GM04504 (cell line): ENCODE measurements at places on chromosomes 6 and 20.
A peak's percentile ranks its signal among the peaks of the same experiment; 100 is the strongest.

GRCh38 chr20:24835195-24835594 lies 113.9 kb upstream of the CST7 start:
- no peak for DNase-seq

DNA sequence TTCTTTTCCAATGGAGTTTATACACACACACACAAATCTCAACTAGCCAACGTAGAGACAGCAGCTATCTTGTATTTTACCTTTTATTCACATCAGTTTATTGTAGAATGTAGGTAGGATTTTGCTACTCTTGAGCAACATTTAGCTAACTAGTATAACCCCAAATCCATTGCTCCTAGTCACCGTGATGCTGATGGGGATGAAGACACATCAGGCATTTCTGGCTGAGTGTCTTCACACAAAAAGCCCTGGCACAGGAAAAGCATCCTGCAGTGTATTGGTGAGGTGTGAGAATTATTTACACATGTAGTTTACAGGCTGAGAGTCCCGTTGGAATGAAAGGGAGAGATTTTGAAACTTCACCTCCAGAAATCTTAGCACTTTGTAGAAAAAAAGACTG lies 65.9 kb upstream of the FBXL4 start:
- no peak for DNase-seq

DNA sequence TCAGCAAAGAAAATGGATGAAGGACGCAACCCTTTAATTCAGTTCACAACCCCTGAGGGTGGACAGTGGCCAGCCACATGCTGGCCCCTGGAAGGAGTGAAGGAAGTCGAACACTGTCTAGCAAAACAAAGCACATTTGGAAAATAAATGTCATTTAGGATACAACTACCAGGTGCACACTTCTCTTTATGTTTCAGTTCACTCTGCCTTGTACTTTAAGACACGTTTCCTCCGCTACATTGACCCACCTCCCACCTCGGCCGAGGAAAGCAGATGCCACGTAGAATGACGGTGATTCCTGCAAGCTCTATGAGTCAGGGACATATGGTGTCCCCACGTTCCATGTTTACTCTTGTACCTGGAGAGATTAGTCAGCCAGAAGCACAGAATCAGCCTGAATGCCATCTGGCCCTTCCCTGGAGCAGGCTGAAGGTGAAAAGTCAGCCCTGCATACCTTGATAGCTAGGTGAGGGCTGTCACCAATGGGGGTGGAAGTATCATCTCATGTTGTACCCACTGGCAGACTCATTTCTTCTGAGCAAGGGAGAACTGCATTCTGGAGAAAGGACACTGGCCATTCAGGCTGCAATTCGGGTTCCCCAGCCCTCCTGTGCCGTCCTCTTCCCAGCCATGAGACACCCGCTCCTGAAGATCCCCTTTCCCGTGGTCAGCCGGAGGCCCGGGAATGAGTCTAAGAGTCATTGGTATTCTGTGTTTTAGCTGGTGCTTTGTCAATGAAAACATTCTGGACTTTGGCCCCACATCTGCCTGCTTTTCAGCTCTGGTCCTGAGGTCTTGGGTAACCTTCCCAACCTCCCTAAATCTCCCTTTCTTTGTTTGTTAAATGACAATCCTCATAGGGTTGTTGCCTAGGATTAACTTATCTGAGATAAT lies 60.6 kb downstream of the FOXA2 start:
- DNase-seq, result no peak

DNA sequence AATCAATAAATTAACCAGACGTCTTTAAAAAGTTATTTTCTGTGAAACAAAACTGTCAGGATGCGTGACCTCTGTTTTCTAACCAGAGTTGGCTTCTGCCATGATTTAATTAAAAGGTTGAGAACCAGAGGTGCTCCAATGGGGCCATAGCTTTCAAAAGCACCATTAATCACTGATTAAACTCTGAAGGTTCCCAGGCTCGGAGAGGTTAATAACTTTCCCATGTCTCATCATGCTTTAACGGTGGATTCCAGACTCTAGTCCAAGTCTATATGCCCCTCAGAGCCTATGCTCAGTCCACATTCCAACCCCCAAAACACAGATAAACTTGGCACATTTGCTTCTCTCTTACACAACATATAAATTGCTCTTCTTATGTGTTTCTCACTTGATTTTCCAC lies 95.5 kb downstream of the SNAP91 start:
- no peak for DNase-seq

- DNase-seq, result no peak
Observed at GRCh38 chr6:15960740-15961634, 167.9 kb upstream of the MYLIP start.

DNA sequence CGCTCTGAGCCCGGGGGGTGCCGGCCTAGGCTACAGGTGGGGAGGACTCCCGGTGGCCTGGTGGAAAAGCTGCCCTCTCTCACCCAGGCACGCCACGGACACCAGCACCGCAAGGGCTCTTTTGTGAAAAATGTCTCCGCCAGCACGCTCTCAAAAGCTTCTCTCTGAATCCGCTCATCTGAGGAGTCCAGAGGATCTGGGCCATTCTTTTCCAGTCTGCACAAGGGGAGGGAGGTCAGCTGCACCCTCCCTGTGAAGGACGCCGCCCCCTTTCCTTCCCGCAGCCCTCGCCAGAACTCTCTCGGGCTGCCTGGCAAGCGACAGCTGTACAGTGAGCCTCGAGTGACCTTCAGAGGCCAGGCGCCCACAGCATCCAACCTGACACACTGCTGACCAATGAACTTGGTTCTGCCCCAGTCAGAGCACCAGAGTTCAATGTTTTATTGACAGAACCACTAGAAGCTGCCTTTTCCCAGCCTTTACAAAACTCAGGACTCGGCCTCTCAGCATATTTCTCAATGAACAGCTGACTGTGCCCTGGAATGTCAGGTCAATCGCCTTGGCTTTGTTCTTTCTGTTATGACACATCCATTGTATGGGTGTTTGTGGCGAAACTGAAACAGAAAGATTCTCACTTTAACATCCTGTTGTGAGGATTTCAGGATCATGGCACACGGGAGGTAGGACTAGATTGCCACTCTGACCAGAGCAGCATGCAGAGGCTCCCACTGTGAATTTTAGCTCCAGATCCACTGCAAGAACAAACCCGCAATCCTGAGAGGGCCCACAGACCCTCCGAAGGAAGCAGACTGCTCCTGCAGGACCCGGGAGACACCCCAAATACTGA lies 26.7 kb downstream of the SERPINB9 start:
- DNase-seq, result peak; percentile 73

- DNase-seq, result peak; percentile 21
Observed at GRCh38 chr20:56945057-56945456, 316.0 kb downstream of the TFAP2C start.

DNA sequence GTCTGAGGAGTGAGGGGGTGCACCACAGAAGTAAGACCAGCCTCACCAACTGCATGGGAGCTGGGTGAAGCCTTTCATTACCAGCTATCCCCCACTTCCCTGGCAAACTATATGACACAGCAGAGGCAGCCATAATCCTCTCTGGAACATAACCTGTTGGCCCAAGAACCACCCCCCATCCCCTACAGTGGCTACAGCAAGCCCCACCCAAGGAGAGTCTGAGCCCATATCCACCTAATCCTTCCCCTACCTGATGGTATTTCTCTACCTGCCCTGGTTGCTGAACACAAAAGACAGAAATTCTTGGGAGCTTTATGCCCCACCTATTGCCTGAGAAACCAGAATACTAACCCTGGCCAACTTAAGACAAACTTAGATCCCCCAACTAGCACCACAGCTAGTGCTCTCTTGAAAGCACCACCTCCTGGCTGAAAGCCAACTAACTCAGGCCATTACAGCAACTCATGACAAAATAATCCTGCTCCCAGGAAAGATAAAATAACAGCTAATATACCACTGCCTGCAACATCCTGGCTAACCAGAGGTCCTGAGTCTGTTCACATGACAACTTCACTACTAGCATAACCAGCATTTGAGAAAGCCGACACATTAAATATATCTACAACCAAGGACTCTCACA lies 11.2 kb downstream of the RNGTT start:
- DNase-seq, result no peak

DNA sequence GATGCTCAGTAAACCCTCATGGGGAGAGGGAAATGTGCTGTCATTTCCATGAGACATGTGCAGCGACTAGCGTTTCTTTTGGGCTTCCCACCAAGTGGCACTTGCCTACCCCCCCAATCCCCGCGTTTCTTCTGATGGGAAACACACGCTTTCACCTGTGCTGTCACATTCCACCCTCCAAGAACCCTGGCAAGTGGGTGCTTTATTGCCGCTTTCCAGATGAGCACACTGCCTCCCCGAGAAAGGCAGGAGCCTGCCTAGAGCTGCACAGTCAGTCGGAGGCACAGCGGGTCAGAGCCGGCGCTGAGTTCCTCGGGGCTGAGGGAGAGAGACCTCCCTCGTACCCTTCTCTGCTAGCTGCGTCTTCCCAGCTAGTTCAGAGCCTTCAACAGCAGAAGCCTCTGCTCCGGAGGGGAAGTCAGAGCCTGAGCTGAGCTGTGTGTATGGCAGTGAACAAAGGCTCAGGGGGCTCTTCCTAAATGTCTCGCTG lies 12.3 kb upstream of the CCDC167 start:
- no peak for DNase-seq

- no peak for DNase-seq
Observed at GRCh38 chr20:49313283-49313682, 35.4 kb upstream of the ZNFX1 start.

DNA sequence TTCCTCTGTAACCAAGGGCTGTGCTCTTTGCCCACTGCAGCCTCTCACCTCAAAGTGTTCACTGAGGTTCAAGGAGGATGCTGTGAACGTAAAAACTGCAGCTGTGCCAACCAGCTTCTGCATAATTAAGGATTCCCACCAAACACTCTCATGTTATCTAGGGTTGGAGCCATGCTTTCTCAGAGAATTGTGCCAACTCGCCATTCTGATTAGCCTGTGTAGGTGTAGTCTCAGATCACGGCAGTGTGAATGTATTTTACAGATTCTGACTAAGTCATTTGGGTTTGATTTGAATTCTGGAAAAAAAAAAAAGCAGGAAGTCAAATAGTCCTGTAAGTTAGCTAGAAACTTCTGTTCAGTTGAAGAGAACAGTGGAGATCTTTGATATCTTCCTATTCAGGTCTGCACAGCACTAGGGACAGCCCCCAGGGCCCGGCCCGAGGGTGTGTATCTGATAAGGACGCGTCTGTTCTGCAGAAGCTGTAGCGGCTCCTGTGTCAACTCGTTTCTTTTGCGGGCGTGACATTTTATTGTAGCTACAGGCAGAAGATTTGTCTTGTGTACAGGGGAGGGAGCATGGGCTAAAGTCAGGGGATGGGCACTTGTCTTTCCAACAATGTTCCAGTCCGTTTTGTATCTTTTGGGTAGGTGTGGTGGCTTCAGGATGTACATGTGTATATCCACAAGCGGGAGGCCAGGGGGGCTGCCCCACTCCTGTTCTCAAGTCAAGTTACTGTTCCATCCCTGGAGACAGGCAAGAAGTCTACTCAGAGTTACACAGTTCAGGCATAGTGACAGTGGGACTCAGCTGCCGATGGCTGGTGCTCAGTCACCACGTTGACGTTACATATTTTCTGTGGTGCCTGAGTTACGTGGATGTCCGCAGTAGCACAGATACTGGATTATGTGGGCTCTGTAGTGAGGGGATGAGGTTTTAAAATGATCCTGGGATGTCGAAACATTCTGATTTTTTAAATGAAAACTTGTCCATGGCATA lies 12.4 kb downstream of the IRF4 start:
- DNase-seq, result no peak

- DNase-seq, result peak; percentile 60
Observed at GRCh38 chr20:43942667-43943285, 28.1 kb downstream of the TOX2 start.

DNA sequence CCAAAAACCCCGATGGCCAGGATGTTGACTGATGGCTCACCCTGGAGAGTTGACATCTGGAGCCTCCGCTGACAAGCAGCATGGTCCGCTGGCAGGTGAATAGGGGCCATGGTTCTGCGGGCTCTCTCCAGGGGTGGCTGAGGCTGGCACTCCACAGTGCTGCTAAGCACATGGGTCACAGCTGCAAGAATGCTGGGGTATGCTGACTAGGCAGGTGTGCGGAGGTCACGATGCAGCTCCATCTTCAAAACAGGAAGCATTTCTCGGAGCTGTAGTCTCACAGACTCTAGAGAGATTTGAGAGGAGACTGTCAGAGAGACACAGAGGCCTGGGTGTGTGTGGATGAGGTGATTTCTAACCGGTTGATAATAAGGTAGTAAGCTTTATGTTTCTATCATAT lies 341.6 kb downstream of the NRN1 start:
- DNase-seq, result no peak

GRCh38 chr6:65149841-65150240 lies 557.2 kb downstream of the EYS start:
- no peak for DNase-seq

DNA sequence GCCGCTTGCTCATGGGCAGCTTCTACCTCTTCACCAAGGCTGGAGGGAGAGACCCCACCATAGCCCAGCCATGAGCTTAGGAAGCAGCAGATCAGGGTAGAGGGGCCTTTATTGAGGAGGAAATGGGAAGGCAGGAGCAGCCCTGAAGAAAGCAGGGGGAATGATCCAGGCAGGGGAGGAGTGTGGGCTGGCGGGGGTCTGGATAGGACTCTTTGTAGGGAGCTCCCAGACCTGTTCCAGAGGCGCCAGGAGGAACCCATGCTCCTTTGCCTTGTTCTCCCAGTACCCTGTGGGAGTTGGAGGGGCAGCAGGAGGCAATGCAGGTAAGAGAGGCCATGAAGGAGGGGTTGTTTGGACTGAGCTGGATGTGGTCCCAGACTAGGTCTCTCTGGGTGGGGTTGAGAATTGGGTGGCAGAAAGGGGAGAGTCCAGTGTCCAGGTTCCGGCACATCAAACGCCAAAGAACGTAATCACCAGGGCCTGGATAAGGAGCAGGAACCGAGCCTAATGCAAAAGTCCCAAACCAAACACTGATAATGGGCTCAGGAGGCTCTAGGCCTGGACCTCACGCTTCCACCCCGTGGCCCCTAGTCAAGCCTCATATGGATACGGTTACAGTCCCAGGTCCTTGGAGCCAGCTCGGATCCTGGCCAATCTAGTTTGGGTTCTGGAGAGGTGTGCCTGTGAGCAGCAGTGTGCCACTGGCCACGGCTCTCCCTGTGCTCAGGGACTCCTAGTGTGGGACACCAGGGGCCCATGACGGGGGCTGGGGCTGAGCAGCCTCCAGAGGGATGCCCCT lies 12.1 kb upstream of the PGC start:
- DNase-seq, result no peak

GRCh38 chr20:8082989-8083388 lies 49.1 kb upstream of the PLCB1 start:
- DNase-seq, result peak; percentile 43

- no peak for DNase-seq
Observed at GRCh38 chr6:45619994-45620471, 242.3 kb upstream of the SUPT3H start.

DNA sequence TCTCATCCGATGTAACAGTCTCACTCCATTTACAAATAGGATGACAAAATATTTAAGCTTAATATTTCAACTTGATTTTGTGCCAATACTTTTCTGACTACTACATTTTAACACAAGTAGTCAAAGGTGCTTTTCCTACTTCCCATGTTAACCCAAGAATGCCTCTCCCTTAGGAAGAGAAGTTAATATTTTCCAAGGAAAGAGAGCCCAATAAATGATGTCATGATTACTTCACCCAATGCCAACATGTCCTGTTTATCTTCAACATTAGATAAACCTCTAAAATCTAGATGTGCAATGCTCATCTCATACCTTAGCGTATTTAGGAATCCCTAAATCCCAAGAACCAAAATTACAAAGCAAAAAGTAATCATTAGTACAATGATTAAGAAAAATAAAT lies 156.7 kb upstream of the TENT5A start:
- no peak for DNase-seq
